HT1080 (cell line): ENCODE measurements at places on chromosomes 2 and 18. TPM values are rescaled to one million over a fixed set of nuclear protein-coding genes. Genes with fewer than 3 reads are reported as not detected.

The CSRNP3 gene
- not detected in 2 replicates for total RNA-seq

- DNase-seq: peak; percentile 90
Observed at GRCh38 chr2:20617892-20618467, 32.9 kb downstream of the HS1BP3 start.

The TMBIM1 gene
- total RNA-seq: 78.7 and 93.7 TPM in 2 replicates

The IMPA2 gene
- total RNA-seq: 0.93 and 3.2 TPM in 2 replicates

The LONRF2 gene
- 0.47 and 1.6 TPM in 2 replicates for total RNA-seq
